Endodermal cell (in vitro differentiated cells): ENCODE measurements at places on chromosomes 4 and X. TPM values are rescaled to one million over a fixed set of nuclear protein-coding genes. Genes with fewer than 3 reads are reported as not detected.

Gene MEPE
- 0.36 to 0.89 TPM (median 0.82 TPM) in 3 replicates for total RNA-seq

- DNase-seq = no peak
Measured at GRCh38 chrX:10079231-10079630, 77.5 kb upstream of the CLCN4 start.

GRCh38 chr4:86558797-86559196, 35.3 kb upstream of the PTPN13 start:
- no peak for DNase-seq

DNA sequence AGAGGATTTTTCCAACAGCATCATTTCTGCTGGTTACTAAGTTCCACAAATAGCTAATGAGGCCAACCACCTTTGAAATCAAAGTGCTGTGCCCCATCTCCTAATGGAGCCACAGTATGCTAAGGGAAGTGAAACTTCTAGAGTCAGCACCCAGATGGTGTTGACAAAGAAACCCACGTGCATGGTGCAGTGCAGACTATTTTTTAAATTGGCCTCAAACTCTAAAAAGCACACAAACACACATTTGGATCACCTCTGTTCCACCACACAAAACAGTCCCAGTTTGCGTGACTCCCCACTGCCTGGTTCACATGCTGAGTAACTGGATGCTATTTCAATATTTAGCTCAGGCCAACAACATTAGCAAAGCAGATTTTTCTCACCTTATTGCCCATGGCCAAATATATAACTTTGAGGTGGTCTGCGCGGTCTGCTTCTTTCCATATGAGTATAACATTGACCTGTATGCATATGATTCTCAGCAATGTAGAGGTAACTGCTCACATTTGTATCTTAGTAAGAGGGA, 69.9 kb downstream of the AMELX start:
- no peak for DNase-seq

Gene NMU
- total RNA-seq = 7.6 to 9.6 TPM (median 7.8 TPM) in 3 replicates

GRCh38 chrX:13397878-13398818, 78.3 kb upstream of the ATXN3L start:
- peak; percentile 72 for DNase-seq

Gene CTPS2
- total RNA-seq = 31.8 to 34.3 TPM (median 33.5 TPM) in 3 replicates

DNA sequence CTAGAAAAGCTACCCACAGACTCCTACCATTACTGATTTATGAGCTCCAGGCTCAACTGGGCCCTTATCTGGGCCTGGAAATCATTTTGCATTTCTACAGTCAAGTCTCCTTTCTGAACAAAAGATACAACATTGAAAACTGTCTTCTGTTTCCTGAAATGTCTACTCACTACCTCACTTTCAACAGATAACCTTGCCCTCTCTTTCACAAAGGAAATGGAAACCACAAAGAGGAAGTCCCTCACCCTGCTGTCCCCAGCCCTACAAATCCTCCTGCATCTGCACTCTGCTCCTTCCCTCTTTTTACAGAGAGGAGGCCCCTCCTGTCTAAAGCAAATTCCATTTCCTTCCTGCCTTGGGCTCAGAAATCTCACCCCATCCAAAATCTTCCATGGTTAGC, 24.8 kb upstream of the CYBB start:
- DNase-seq = no peak

Gene DDIT4L
- total RNA-seq = 19.6 to 21.9 TPM (median 19.7 TPM) in 3 replicates

Gene DLG3
- 49.0 to 60.5 TPM (median 53.9 TPM) in 3 replicates for total RNA-seq

Gene BMX
- total RNA-seq = not detected in 3 replicates

DNA sequence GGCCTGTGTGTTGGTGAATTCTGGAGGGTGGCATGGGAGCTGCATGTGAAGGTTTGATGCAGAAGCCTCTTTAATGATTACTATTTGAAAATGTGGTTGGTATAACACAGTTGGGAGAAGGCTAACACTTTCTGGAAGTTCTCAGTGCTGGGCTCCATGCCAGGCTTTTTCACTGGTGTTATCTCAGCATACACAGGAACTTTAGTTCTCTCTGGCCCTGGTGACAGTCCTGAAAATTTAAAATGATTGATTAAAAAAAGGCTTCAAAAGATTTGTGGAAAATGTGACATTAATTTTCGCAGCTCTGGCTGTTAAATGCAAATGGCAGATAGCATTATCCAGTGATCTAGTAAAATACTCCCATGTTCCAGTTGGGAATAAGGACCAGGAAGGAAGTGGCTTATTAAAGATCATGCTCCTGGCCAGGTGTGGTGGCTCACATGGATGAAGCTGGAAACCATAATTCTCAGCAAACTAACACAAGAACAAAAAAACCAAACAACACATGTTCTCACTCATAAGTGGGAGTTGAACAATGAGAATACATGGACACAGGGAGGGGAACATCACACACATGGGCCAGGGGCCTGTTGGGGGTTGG, 36.6 kb downstream of the DIPK2B start:
- DNase-seq = no peak

DNA sequence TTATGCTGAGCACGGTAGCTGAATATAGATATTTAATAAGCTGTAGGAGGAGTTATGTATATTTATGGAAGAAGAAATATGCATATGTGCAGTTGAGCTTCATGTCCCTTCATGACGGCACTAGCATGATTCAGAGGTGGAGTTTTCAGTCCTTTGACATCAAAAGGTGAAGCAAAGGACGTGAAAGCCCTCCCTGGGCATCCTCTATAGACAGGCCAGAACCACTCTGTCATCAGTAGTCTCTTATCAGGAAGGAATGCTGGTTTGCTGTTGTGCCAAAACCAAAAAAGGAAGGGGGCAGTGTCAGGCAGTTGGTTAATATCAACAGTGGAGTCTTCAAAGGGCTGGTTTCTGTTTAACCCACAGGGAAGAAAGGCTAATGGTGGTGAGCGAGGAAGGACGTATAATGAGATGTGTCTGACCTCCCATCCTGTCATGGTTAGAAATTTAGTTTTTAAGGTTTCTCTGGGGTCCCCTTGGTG, 23.5 kb upstream of the IL2 start:
- DNase-seq = no peak

- peak; percentile 62 for DNase-seq
Measured at GRCh38 chrX:131907488-131908314, 115.4 kb upstream of the STK26 start.

- no peak for DNase-seq
Measured at GRCh38 chr4:35942092-35942491, 302.2 kb downstream of the ARAP2 start.

Gene HSD17B10
- total RNA-seq = 105 and 107 TPM in 2 replicates

DNA sequence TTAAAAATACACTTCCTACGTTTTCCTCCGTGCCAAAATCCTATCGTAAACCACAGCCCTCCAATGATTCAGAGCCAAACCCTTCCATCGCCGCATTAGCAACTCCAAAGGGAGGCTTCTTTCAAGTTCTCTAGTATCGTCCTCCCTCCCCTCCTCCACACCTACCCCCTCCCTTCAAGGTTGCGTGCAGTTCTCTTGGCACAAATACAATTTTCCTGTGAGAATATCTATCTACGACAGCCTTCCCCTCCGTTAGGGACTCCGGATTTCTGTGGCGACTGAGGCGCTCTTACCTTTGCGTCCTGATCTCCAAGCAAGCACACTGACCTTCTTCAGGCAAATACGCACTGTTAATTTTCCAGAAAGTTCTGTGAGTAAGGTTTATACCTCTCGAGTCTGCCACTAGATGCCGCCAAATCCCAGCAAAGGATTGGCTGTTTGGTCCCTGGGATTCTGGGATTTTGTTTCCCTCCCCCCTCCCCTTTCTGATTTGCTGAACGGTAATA, 1.2 kb upstream of the MORF4L2 start:
- peak; percentile 94 for DNase-seq

DNA sequence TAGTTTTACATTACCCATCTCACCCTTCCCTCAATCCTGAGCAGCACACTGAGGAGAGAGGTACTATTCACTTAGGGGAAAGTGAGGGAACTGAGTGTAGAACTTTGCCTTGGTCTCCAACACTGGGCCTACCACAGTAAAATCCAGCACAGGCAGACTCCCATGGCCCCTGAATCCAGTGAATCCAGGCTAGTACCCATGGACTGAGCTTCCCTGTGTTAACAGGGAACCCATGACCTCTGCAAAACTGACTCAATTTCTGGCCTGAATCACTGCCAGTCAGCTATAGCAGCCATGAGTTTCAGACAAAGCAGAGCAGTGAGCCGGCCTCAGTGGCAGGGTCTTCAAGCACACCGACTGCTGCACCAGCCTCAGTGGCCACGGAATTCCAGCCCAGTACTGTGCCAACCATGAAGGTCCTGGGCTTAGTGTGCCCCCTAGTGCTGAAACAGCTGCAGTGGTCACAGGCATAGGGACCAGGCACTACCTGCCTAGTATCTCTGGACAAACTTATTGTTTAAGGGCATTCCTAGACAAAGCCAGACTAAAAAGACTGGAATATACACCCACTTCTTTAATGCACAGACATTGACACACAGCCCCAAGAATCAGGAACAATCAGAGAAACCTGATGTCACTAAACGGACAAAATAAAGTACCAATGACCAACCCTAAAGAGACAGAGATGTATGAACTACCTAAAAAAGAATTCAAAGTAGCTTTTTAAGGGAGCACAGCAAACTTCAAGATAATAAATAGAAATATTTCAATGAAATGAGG, 127.4 kb upstream of the RPL34 start:
- DNase-seq = peak; percentile 90

DNA sequence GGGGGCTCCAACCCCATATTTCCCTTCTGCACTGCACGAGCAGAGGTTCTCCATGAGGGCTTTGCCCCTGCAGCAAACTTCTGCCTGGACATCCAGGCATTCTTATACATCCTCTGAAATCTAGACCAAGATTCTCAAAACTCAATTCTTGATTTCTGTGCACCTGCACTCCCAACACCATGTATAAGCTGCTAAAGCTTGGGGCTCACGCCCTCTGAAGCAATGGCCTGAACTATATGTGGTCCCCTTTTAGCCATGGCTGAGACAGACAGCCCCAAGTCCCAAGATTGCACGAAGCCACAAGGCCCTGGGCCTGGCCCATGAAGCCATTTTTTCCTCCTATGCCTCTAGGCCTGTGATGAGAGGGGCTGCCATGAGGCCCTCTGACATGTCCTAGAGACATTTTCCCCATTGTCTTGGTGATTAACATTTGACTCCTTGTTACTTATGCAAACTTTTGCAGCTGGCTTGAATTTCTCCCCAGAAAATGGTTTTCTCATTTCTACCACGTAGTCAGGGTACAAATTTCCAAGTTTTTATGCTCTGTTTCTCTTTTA, 468.0 kb upstream of the SLIT2 start:
- DNase-seq = no peak

Gene GRIA2
- total RNA-seq = not detected in 2 replicates

DNA sequence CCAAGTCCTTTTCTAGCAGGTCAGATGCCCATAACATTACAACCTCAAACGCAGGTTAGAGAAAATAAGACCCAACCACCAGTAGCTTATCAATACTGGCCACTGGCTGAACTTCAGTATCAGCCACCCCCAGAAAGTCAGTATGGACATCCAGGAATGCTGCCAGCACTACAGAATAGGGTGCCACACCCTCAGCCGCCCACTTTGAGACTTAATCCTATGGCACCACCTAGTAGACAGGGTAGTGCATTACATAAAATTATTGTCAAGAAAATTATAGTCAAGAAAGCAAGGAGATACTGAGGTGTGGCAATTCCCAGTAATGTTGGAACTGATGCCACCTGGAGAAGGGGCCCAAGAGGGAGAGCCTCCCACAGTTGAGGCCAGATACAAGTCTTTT, 19.9 kb upstream of the TRIM61 start:
- DNase-seq = no peak
